Foreskin keratinocyte (primary cell): ENCODE measurements at places on chromosomes 7 and 10.
A peak's percentile ranks its signal among the peaks of the same experiment; 100 is the strongest.

GRCh38 chr10:18456984-18457383 is 194.4 kb downstream of the NSUN6 start:
- DNase-seq = no peak

- no peak for DNase-seq
Measured at GRCh38 chr7:77460057-77460486, 43.9 kb upstream of the GSAP start.

GRCh38 chr10:96259150-96259549 is 12.2 kb downstream of the BLNK start:
- no peak for DNase-seq

GRCh38 chr10:115409347-115409746 is 316.2 kb downstream of the ATRNL1 start:
- no peak for DNase-seq

- no peak for DNase-seq
Measured at GRCh38 chr10:20624642-20625041, 272.5 kb downstream of the NEBL start.

- DNase-seq = no peak
Measured at GRCh38 chr10:71804077-71804476, 30.8 kb upstream of the VSIR start.

GRCh38 chr10:128063736-128064107 is 62.5 kb downstream of the MKI67 start:
- peak; percentile 92 for DNase-seq
